ENCODE measurements at places on chromosomes 7 and 10. TPM values are rescaled to one million over a fixed set of nuclear protein-coding genes. Genes with fewer than 3 reads are reported as not detected.

GRCh38 chr7:66779669-66780409 is 39.3 kb downstream of the RABGEF1 start:
- no peak for DNase-seq

Gene IL6
- total RNA-seq, result 6.7 TPM

Gene SPDYE5
- not detected for total RNA-seq

Gene SPDYE6
- total RNA-seq, result not detected

Gene C10orf62
- not detected for total RNA-seq
